Right renal cortex interstitium (tissue), 3 donors: ENCODE measurements at places on chromosomes 6 and 20.

DNA sequence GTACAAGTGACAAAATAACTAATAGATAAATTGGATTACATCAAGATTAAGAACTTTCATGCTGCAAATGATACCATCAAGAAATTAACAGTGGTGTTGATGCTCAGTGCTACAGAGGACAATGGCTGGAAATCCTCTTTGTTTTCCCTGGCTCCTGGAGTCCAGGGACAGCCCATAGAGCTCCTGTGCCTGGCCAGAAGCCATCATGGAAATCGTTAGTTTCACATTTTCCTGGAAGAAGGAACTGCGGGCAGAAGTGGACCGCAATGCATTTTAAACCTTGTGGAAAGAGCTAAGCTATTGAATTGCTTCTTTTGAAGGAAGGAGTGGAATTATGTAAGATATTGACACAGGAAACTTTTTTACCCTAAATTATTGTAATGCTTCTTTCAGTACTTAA lies 276.0 kb downstream of the GJA1 start:
- DNase-seq: no peak

GRCh38 chr20:36655004-36655403 lies 9.0 kb upstream of the SLA2 start:
- DNase-seq: no peak

DNA sequence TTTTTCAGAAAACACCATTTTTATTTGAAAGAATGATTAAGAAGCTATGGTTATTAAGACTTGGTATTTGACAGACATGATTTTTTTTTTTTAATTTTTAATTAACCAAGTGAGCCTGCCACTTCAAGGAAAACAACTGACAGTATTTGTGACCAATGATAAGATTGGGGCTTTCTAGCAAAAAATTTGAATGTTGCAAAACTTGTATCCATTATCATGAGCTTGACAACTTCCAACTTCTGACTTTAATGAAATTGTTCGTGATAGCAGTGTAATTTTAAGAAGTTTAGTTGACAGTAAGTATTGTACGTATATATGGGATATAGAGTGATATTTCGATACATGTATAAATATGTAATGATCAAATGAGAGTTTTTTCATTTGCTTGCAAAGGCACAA lies 21.6 kb upstream of the POM121L2 start:
- no peak for DNase-seq

DNA sequence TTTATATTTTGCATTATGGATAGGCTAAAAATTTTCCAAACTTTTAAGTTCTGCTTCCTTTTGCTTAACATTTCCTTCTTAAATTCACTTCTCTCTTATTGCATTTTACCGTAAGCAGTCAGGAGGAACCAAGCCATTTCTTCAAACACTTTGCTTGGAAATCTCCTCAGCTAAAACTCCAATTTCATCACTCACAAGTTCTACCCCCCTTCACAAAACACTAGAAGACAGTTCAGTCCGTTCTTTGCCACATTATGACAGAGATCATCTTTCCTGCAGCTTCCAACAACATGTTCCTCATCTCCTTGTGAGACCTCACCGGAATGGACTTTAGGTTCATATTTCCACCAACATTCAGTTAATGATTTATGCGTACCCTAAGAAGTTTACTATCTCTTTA lies 79.2 kb upstream of the LY86 start:
- DNase-seq: no peak

DNA sequence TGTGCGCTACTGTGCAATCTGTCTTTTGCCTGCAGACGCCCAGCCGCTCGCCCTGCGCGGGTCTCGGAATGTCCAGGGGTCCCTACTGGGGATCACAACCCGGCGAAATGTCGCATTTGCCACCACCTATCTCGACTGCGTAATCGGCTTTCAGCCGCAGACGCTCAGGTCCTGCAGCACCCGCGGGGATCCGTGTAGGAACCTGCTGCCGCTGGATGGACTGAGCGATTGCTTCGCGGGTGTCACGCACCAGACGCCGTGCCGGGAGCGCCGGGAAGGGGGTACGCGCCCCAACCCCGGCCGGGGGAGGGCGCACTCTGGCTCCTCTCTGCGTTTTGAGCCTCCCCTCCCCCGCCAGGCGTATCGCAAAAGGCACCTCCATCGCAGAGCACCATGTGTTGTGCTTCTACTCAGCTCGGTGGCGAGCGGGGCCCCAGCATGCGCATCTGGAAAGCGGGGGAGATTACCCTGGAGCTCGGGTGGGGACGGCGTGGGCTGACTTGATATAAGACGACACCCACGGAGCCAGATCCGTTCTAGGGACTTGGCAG lies 747 bp upstream of the PTPRA start:
- no peak for DNase-seq

DNA sequence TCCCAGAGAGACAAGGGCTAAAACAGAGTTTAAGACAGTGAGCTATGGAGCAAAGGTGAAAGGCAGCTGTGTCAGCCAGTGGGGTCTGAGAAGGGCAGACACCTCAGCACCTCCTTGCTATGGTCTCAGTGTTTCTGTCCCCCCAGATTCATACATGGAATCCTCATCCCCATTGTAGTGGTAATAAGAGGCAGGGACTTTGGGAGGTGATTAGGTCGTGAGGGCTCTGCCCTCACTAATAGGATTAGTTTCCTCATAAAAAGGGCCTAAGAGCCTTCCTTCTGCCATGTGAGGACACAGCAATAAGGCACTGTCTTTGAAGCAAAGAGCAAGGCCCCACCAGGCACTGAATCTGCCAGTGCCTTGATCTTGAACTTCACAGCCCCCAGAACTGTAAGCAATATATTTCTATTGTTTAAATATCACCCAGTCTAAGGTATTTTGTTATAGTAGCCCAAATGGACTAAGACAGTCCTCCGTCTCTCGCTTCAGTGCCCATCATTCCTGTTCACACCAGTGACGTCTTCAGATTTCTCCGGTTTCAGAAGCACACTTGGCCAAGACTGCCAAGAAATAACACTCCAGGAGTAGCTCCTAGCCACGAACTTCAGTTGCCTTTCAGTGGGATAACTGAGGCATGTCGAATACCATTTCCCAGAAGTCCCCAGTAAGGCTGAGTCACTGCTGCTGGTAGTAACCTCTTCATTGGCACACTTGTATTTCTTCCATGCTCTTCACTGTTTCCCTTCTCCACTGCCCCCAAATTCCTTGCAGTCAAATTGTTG lies 32.8 kb downstream of the SLC13A3 start:
- DNase-seq: no peak
